Heart left ventricle (tissue), 16 donors: ENCODE measurements at places on chromosomes 16 and 17. TPM values are rescaled to one million over a fixed set of nuclear protein-coding genes. Genes with fewer than 3 reads are reported as not detected.

- DNase-seq = no peak
These were observed 124.9 kb downstream of the SOCS1 start for GRCh38 chr16:11130978-11131665.

GRCh38 chr16:55760310-55761001 is 72.4 kb downstream of the CES1 start:
- DNase-seq = peak; percentile 74

Gene CCDC102A
- total RNA-seq = 13.4 TPM

Gene P3H4
- total RNA-seq = 10.1 TPM

Gene SP6
- total RNA-seq = not detected

Gene CES3
- 0.51 TPM for total RNA-seq

Gene SLC12A3
- not detected for total RNA-seq
